Thyroid gland (tissue), 4 donors: ENCODE measurements at places on chromosomes 4 and X. TPM values are rescaled to one million over a fixed set of nuclear protein-coding genes. Genes with fewer than 3 reads are reported as not detected.

Gene SSX3
- total RNA-seq, result 0.81 TPM

Gene DGKK
- not detected for total RNA-seq

Gene HSFX4
- not detected for total RNA-seq

Gene GRK4
- total RNA-seq, result 9.3 TPM

Gene TEX13B
- not detected for total RNA-seq

Gene UGT2A3
- total RNA-seq, result not detected

Gene CXCL6
- not detected for total RNA-seq

Gene MAGEC1
- total RNA-seq, result not detected

Gene RTL9
- total RNA-seq, result 0.54 TPM

Gene TXK
- 1.9 TPM for total RNA-seq

DNA sequence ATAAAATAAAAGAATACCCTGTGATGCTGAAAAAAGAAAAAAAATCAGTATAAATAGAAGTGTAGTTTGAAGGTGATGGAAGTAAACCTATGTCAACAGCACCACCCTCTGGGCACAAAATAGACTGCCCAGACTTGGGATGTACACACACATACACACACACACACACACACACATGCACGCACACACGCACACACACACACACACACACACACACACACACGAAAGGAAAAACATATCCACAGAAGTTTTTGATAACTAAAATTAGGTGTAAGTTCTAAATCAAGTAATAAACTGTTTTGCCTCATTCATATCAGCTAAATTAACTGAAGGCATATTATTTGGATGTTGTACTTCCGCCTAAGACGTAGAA, 40.5 kb downstream of the ANXA5 start:
- H3K27me3 ChIP-seq, result no peaks in the 10 kb centered on the region
- no peaks in the 10 kb centered on the region for H3K36me3 ChIP-seq
- H3K27ac ChIP-seq, result no peak overlapping the region

GRCh38 chr4:55323375-55323774, 22.7 kb upstream of the SRD5A3 start:
- no peak overlapping the region for H3K4me3 ChIP-seq
- no peaks in the 10 kb centered on the region for H3K36me3 ChIP-seq
- H3K27ac ChIP-seq, result no peak overlapping the region
- no peaks in the 10 kb centered on the region for H3K4me1 ChIP-seq
- H3K27me3 ChIP-seq, result no peaks in the 10 kb centered on the region
- no peak for DNase-seq

DNA sequence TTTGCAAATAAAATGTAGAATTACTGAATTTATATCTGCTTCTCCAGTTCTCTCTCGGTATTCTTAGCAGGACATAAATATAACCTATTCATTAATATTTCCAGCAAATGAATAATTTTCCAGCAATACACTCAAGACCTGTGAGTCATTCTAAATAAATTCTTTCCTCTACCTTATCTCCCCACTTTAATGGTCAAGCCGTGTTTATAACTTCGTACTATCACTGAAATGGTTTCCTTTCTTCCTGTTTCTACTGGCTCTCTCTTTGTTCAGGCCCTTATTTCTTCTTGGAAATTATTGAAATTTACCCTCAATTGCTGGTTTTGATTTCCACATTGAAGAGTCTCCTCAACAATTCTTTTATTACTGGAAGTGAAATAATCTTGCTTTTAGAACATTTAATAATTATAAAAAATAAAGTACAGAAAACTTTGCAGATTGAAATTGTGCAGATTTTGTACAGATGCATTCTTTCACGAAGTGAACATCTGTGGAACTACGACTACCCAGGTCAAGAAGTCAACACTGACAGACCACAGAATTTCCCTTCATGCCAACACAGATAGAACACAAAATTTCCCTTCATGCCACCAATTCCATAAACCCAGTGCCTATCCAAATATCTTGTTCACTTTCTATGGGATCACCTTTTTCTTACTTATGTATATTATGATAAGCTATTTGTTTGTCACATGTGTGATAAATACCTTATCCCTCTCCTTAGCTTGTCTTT, 205.7 kb downstream of the FAT4 start:
- no peak overlapping the region for H3K4me3 ChIP-seq
- no peak for DNase-seq
- no peaks in the 10 kb centered on the region for H3K27me3 ChIP-seq
- H3K36me3 ChIP-seq, result no peaks in the 10 kb centered on the region
- no peaks in the 10 kb centered on the region for H3K4me1 ChIP-seq
- no peak overlapping the region for H3K27ac ChIP-seq

DNA sequence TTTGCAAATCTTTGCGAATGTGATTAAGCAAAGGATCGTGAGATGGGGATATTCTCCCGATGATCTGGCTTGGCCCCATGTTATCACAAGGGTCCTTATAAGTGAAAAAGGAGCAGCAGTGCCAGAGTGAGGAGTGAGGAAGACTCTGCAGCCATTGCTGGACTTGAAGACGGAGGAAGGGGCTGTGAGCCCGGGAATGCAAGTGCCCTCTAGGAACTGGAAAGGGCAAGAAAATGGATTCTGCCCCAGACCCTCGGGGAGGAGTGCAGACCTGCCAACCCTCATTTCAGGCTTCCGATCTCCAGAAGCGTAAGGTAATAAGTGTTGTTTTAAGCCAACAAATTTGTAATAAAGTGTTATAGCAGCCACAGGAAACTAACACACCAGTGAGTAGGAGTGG, 76.3 kb downstream of the EVC start:
- no peak overlapping the region for H3K27ac ChIP-seq
- DNase-seq, result no peak
- no peaks in the 10 kb centered on the region for H3K4me1 ChIP-seq
- no peak overlapping the region for H3K4me3 ChIP-seq
- H3K36me3 ChIP-seq, result no peaks in the 10 kb centered on the region

DNA sequence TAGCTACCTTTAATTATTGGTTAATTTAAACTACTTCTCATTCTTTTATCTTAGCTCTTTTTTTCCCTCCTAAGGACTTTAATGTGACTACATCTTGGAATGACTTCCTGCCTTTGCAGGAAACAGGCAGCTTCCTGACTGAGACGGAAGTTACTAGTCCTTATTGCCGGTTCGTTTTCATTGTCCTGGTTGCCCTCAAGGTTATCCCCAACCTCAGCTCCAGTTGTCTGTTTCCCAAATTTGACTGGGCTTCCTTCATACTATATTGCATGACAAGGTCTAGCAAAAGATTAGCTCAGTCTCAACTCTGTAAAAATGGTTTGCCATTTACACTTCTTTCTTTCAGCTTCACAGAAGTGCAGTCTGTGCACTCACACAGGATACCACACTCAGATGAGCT, 109.9 kb upstream of the DDX53 start:
- H3K27ac ChIP-seq, result no peak overlapping the region
- DNase-seq, result no peak
- H3K4me1 ChIP-seq, result no peaks in the 10 kb centered on the region
- H3K27me3 ChIP-seq, result no peaks in the 10 kb centered on the region
- no peaks in the 10 kb centered on the region for H3K36me3 ChIP-seq
- H3K4me3 ChIP-seq, result no peak overlapping the region

DNA sequence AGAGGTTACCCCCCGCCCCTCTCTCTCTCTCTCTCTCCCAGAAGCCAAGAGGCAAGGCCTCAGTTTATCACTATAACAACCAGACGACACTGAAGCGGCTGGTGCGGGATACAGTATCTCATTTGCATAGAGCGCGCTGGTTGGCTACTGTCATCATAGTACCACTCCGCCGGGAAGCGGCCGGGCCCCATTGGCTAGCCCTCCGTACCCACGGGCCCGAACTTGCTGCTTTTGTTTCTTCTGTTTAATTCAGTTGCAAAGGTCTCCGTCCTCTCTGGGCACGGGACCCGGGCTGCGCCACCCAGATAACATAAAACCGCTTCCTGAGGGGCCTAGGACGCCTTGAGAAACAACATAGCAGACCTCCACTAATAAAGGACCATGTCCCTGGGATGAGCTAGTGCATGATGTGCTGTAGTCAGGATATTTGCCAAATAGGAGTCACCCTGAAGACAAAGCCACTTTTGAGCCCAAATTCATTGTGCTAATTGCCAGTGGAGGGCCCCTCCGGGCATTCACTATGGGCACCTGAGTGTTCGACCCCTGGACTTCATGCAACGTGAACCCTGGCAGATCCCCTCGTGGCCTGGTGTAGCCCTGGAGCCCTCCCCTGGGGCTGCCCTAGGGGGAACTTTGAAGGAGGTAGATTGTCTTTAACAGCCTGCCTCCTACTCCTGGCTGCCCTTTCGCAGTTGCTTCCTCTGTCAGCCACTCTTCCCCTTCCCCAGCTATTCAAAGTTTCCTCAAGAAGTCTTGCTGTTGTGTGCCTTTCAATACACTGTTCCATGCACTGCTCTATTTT, at the start of gene PCYT1B:
Gene PCYT1B (minus strand): TSS at position 91 of the 802 bp plus-strand sequence. CDS start 242 bp downstream, outside the sequence.
- no peaks in the 10 kb centered on the region for H3K4me1 ChIP-seq
- H3K27me3 ChIP-seq, result no peaks in the 10 kb centered on the region
- no peak within 1 kb of the TSS for H3K4me3 ChIP-seq
- H3K27ac ChIP-seq, result no peak within 1 kb of the TSS

DNA sequence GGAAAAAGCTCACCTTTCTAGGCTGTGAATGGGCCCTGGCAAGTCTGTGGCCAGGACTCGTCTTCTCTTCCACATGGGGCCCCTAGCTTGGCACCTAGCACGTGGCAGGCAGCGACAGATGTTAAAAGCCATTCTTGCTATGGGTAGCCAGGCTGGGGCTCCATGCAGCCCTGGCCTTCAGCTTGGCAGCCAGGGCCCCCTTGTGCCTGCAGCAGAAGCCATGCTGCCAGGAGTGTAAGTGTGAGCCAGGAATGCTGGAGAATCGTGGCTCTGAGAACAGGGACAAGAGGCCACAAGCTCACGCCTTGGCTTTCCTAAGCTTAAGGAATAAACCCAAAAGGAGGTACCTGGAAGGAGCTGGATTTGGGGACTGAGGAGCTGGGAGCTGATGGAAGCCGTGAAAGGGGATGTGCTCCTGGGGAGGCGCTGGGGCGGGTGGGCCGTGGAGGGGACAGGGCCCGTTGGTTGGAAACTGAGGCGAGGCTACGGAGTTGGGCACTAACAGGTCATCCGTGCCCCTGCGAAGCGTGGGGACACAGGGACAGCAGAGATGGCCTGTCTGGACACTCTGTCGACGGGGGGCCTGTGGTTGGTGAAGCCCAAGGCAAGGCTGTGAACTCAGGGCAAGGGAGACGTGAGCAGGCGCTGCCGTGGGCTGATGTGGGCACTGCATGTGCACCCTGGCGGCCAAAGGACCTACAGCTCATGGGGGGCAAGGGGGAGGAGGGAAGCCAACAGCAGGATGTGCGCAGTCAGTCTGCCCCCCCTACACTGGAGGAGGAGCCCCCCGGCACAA, 895 bp upstream of the OPN1LW start:
- H3K27me3 ChIP-seq, result no peaks in the 10 kb centered on the region
- no peak overlapping the region for H3K27ac ChIP-seq
- no peaks in the 10 kb centered on the region for H3K36me3 ChIP-seq
- H3K4me1 ChIP-seq, result no peaks in the 10 kb centered on the region

GRCh38 chrX:65903750-65904149, 136.1 kb downstream of the VSIG4 start:
- DNase-seq, result no peak
- H3K36me3 ChIP-seq, result no peaks in the 10 kb centered on the region
- no peaks in the 10 kb centered on the region for H3K4me1 ChIP-seq
- H3K4me3 ChIP-seq, result no peak overlapping the region

DNA sequence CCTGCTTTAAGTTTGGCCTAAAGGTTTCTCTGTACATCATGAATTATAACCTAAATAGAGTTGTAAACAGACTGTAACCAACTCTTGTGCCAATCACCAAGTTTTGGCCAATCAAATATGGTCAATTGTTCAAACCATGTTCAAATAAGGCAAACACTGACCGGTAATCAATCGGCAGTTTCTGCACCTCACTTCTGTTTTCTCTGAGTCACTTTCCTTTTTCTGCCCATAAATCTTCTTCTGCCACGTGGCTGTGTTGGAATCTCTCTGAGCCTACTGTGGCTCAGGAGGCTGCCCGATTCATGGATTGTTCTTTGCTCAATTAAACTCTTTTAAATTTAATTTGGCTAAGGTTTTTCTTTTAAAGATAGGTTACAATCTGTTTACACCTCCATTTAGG, 16.5 kb upstream of the ENPP6 start:
- H3K4me3 ChIP-seq, result no peak overlapping the region
- H3K27me3 ChIP-seq, result no peaks in the 10 kb centered on the region
- no peak overlapping the region for H3K27ac ChIP-seq
- no peaks in the 10 kb centered on the region for H3K36me3 ChIP-seq
- H3K4me1 ChIP-seq, result no peaks in the 10 kb centered on the region

- no peaks in the 10 kb centered on the region for H3K36me3 ChIP-seq
- no peaks in the 10 kb centered on the region for H3K27me3 ChIP-seq
- no peak overlapping the region for H3K4me3 ChIP-seq
- DNase-seq, result no peak
- H3K4me1 ChIP-seq, result peaks cover 21% of the 10 kb centered on the region
Measured at GRCh38 chr4:87209182-87209581, 11.2 kb downstream of the KLHL8 start.

DNA sequence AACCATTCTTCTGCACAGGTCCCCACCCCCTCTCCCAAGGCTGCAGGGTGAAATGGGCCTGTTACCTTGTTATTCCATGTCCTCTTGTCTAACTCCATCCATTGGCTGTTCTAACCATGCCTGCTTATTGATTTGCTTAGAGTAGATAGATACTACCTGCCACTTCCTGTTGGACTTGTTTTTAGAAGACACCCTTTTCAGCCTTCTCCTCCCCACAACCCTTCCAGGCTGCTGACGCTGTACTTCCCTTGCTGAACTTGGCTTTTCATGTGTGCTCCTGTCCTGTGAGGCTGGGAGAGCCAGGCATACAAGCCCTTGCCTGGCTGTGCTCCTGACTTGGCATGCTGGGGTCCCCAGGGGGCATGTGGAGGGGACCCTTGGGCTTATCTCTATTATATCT, 81.9 kb downstream of the AASDH start:
- no peak for DNase-seq
- H3K4me3 ChIP-seq, result no peak overlapping the region
- H3K27me3 ChIP-seq, result no peaks in the 10 kb centered on the region
- no peaks in the 10 kb centered on the region for H3K36me3 ChIP-seq
- H3K27ac ChIP-seq, result no peak overlapping the region
- peaks cover 4% of the 10 kb centered on the region for H3K4me1 ChIP-seq

- no peaks in the 10 kb centered on the region for H3K27me3 ChIP-seq
- H3K4me1 ChIP-seq, result peaks cover 13% of the 10 kb centered on the region
- peak; percentile 79 for DNase-seq
- no peak overlapping the region for H3K4me3 ChIP-seq
- no peaks in the 10 kb centered on the region for H3K36me3 ChIP-seq
Measured at GRCh38 chr4:40718586-40718985, 31.2 kb upstream of the NSUN7 start.

GRCh38 chr4:155676430-155676825, 9.8 kb downstream of the GUCY1A1 start:
- H3K36me3 ChIP-seq, result no peaks in the 10 kb centered on the region
- no peaks in the 10 kb centered on the region for H3K4me1 ChIP-seq
- no peak for DNase-seq
- H3K4me3 ChIP-seq, result no peak overlapping the region
- H3K27ac ChIP-seq, result peak overlapping the region; percentile 13
